Effector CD4-positive, alpha-beta T cell (primary cell): ENCODE measurements at places on chromosomes 13 and 19.

DNA sequence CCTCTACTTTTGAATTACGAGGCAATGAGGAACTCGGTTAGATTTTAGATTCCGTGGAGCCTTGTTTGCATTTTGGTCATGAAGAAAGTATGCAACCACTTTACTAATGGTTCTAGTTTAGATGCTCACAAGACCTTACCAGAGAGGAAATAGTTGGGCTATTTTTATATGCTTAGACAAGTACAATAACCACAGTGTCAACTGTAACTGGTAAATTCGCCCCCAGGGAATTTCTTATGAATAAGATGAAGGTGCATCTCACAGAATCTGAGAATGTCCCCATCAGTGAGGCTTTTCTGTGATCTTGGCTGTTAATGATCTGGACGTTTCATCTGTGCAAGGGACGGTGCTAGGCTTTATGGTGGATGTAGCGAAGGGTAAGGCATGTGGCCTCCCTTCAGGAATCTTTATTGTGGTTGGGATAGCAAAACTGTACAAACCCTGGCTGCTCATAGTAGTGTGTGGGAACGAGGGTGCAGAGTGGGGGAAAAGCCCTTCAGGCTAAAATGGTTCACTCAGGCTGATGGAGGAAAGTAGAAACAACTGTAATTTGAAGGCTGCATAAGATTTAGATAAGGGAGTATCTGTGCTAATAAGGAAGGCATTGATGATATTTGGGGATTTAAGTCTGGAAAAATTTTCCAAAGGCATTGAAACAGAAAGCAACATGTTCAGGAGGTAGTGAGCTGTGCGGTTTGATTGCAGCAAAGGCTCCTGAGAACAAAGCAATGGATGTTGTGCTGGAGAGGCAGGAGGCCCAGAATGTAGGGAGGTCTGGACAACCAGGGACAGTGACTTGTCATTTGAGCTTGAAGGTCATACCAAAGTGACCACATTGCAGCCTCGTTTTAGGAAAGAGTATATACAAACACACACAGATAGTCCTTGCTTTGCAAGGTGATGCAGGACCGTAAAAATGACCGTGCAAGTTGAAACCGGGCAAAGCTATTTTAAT, 28.4 kb downstream of the UBAC2 start:
- DNase-seq: no peak

DNA sequence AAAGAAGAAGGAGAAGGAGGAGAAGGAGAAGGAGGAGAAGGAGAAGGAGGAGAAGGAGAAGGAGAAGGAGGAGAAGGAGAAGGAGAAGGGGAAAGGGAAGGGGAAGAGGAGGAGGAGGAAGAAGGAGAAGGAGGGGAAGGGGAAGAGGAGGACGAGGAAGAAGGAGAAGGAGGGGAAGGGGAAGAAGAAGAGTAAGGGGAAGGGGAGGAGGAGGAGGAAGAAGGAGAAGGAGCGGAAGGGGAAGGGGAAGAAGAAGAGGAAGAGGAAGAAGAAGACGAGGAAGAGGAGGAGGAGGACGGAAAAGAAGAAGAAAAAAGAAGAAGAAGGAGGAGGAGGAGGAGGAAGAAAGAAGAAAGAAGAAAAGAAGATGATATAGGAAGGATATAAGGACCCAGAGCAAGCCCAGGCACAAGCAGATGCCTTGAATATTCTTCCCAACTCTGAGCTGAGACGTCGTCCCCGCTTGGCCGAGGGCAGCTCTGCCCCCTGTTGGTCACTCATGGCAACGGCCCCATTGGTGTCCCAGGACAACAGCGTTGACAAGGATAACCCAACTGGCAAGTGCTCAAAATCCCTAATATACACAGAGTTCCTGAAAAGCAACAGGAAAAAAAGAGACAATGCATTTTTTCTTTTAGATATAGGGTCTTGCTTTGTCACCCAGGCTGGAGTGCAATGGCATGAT, 30.6 kb upstream of the IGSF23 start:
- no peak for DNase-seq

- no peak for DNase-seq
These were observed 75.4 kb upstream of the ARHGEF7 start for GRCh38 chr13:111039735-111040134.

DNA sequence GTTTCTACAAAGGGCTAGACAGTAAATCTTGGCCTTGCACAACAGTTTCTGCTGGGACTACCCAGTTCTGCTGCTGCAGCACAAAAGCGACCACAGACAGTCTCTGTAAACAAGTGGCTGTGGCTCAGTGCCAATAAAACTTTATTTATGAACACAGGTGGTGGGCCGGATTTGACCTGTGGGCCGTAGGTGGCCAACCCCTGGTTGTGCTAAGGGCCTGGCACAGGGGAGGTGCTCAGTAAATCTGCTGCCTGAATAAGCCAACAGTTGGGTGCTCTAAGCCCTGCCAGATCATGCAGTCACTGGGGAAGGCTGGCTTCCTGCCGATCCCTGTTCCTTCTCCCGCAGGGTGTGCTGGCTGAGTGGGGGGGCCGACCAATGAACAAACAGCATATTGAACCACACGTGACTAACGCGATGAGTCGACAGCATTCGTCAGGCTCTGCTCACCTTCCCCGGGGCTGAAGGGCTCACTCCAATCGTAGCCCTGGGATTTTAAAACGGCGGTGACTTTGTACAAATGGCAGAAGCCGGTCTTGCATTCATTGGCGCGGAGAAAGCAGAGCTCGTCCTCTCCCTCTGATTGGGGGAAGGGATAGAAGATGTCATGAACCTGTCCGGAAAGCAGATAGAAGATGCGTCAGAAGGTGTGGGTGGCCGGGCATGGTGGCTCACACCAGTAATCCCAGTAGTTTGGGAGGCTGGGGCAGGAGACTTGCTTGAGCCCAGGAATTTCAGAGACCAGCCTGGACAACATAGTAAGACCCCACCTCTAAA, 24.3 kb upstream of the MYDGF start:
- DNase-seq: no peak

DNA sequence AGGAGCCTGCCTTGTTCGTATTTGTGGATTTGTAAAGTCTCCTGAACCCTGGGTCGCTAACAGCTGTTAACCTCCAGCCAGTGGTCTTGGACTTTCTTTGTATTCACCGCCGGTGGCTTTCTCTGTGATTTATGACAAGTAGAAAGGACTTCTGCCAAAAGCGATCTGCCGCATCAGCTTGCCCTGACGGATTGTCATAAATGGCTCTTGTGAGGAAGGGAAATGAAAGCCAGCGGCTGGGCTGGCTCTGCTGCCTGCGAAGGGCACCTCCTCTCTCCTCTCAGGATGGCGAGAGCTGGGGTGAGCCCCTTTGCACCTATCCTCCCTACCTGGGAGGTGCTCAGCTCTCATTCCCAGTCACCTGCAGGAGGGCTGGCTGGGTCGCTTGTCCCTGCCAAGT, 25.6 kb downstream of the DHRS12 start:
- no peak for DNase-seq

GRCh38 chr19:8185343-8186068, 23.7 kb upstream of the CERS4 start:
- no peak for DNase-seq

GRCh38 chr19:58545286-58546018, 1.6 kb downstream of the TRIM28 start:
- DNase-seq: no peak

DNA sequence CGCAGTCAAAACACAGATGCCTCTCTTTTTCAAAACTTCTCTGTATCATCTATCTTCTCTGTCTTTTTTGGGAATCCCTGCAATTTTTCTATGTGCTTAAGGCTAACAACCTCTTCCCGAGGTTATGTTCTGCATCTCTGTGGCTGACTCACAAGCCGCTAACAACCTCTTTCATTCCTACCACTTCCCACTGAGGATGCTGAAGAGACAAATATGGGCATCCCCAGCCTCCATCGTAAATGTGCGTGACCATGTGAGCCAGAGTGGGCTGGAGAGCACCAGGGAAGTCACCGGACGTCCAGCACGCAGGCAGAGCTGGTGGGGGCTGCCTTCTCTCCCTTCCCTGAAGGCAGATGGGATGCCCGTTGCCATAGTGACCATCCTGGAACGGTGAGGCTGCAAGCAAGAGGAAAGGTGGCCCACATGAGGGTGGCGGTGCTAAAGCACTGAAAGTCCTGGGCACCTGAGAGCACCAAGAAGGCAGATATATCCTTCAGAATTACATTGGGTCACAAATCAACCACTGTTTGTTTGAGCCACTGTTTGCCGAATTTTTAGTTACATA, 122.8 kb downstream of the SHISA2 start:
- no peak for DNase-seq

GRCh38 chr13:108621462-108621861, 7.9 kb upstream of the MYO16 start:
- no peak for DNase-seq

- DNase-seq: no peak
These were observed 392.1 kb downstream of the EFNB2 start for GRCh38 chr13:106143392-106143791.

DNA sequence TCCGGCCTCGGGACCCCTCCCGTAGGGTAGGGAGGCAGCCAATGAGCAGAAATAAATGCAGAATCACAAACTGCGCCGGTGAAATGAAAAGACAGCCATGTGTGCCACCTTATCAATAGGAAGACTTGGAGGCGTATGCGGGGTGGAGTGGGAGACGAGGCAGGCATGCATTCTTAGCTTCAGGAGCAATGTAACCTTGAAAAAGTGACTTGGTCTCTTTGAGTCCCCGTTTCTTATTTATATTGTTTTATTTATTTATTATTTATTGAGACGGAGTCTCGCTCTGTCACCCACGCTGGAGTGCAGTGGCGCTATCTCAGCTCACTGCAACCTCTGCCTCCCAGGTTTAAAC, 16.0 kb downstream of the SSC5D start:
- no peak for DNase-seq

DNA sequence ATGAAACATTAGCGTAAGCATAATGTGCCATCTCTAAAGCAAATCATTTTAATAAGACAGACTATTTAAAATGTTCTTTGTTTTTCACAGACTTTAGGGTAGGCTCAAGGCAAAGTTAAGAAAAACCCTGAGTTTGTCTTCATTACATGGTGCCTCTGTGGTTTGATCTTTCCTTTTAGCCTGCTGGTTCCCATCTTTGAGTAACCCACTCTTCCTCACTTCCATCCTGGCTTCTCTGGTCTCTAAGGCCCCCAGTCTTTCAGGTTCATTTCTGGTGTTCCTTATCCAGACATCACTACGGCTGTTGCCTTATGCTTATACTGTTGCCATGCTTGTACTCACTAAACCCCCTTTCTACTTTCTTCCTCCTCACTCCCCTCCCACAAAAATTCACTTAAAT, 38.4 kb downstream of the DACH1 start:
- DNase-seq: no peak
